Suppressor macrophage treated with lipopolysaccharide for 1 hour (primary cell): ENCODE measurements at places on chromosomes 16 and 17.

- peak; percentile 75 for DNase-seq
These were observed 9.4 kb downstream of the METTL9 start for GRCh38 chr16:21608639-21609328.

DNA sequence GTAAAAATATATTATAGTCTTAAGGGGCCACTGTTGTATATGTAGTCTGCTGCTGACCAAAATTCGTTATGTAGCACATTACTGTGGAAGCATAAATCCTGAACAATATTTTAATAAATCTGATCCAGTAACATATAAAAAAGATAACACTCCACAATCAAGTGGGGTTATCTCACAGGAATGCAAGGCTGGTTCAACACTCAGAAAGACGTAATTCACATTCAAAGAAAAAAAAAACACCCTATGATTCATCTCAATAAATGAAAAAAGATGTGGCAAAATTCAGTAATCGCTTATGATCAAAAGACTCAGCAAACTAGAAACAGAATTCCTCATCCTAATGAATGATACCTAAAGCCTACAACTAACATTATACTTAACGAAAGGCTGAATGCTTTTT lies 47.8 kb downstream of the CREBBP start:
- no peak for DNase-seq

DNA sequence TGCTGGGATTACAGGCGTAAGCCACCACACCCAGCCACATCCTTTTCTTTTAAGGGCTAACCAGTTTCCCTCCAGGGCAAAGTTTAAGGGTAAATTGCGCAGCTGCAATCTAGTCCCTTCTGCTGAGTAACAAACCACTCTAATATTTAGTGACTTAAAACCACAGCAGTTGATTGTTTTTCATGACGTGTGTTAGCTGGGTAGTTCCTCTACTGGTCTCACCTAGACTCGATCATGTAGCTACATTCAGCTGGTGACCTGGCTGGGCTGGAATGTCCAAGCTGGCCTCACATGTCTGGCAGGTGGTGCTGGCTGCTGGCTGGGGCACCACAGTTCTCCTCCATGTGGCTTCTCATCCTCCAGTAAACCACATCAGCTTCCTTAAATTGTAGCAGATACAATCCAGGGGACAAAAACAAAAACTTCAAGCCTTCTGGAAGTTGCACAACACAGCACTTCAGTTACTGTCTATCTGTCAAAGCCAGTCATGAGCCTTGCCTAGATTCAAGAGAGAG lies 75.5 kb downstream of the GPRC5B start:
- DNase-seq: peak; percentile 24

DNA sequence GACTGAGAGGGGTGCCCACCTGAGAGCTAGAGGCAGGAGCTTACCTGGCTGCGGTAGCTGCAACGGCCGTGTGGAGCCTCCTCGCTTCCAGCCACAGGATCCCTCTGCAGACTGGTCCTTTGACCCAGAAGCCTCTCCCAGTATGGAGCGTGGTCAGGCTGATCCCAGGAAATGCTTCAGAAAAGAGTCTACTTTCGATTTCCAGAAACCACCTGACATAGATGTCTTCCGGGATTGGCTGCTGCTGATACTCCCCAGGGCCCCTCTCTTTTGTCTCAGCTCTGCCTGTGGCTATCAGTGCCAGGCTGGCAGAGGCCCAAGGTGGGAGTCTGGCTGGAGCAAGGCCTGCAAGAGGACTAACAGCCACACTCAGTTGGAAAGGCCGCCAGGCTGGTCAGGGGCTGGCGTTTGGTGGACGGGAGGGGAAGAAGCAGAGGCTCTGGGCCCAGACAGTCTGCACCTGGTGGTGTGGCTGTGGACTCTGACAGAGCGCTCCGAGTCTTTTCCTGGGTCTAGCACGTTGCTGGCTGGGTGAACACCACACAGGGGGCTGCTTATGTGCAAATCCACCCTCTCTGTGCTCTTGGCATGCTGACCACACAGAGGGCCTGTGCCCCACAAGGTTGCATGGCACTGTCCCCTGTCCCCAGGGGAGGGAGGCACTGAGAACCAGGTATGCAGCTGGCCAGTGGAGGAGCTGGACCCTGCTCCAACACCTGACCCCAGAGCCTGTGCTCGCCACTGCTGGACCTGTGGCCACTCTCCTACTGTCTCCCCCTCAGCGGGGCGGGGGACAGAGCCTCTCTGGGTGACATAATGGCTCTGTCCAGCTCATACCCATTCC lies at the start of gene LGALS3BP:
LGALS3BP (minus strand) TSS at position 144 of the 844 bp plus-strand sequence. CDS start 2,732 bp downstream, outside the sequence.
- peak; percentile 34 for DNase-seq

DNA sequence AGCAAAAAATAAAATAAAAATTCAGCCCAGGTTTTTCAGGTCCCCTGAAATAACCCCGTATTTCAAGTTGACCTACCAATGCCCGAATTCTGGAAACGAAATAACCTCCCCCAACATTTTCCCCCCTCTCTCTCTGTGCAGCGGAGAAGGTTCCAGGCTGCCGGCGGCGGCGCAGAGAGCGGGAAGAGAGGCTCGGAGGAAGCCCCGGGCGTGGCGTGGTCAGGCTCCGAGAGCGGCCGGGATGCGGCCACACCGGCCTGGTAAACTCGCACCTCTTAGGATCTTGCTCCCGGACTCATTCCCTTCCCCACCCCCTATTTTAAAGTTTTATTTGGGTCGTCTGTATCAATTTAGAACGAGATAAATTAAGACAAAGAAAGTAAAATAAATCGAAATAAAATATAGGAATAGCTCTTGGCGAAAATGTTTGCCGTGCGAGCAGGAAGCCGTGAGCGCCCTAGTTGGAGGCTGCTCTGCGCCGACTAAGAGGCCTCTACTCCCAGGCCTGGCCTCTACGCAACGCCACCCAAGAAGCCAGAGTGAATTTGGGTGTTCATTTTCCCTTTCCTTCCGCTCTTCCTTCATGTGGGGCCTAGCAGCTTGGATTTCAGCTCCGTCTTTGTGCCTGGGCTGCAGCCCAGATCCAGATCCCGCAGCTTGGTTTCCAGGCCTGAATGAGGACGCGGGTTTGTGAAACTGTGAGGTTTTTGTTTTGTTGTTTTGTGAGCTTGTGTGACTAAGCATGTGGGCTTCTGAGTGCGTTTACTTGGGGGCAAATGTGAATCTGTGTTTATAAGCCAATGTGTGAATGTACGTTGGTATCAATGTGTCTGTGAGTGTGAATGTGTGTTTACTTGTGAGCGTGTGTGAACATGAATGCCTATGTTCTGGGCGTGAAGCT lies 1.5 kb upstream of the HOXB6 start:
- DNase-seq: no peak

DNA sequence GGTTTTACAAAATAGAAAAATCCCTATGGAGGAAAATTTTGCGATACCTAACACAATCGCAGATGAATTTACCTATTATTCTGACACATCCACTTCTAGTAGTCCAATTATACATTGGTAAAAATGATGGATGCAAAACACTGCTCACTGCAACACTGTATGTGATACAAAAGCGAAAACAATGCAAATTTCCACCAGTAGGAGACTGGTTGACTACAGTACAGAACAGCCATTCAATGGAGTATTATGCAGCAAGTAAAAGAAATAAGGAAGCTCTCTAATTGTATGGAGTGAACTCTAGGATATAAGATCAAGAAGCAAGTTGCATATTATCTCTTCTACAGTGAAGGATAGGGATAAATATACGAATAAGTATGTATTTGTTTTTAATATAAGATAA lies 48.5 kb downstream of the SETD6 start:
- peak; percentile 10 for DNase-seq

DNA sequence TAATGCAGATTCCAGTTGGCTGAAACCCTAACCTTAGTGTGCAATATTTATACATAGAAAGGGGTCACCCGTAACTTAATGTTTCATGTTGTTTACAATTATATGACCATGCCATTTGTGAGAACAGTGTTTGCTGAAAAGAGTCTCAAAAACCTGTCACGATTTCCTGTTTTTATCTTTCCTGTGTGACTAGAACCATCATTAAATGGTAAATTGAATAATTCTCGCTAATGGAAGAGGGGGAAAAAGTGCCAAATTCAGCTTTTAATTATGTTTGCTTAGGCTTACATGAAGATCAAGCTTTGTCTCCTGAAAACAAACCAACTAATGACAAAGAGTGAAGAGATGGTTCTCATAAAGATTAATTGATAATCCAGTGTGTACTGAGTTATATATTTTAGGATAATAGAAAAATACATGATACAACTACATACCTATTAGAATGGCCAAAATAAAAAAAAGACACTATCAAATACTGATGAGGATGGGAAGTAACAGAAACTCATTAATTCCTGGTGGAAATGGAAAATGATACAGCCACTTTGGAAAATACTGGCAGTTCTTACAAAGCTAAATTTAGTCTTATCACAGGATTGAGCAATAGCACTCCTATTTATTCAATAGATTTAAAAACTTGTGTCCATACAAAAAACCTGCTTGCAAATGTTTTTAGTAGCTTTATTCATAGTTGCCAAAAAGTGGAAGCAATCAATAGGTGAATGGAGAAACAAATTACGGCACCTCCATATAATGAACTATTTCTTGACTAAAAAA lies 141.7 kb downstream of the CDK5R1 start:
- no peak for DNase-seq

DNA sequence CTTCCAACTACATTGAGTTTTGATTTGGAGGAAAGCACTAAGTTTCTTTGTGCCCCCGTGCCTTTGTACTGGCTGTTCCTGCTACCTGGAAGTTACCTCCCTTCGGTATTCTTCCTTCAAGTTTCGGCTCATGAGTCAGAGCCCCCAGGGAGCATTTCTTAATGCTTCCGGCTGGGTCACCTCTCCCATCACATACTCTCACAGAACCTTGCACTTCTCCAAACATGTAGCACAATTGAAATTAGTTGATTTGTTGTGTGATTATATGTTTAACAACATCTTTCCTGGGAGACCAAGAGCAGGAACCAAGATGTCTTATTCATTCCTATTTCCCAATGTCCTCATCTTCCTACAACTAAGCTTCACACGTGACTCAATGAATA lies 158.6 kb upstream of the CDH5 start:
- no peak for DNase-seq

DNA sequence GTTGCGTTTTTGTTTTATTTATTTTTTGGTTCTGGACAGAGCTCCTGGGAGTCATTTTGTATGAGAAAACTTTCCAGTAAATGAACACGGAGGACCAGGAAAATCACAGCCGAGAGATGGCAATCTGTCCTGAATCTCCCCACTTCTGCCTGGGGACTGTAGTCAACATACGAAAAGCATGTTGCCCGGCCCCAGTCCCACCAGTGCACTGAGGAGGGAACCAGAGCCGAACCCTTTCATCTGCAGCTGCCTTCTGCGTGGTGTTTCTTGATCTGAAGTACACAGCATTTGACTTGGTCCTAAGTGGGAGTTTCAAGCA lies 18.9 kb downstream of the SNX11 start:
- DNase-seq: no peak

- DNase-seq: no peak
These were observed 16.7 kb upstream of the PDK2 start for GRCh38 chr17:50078430-50078829.

DNA sequence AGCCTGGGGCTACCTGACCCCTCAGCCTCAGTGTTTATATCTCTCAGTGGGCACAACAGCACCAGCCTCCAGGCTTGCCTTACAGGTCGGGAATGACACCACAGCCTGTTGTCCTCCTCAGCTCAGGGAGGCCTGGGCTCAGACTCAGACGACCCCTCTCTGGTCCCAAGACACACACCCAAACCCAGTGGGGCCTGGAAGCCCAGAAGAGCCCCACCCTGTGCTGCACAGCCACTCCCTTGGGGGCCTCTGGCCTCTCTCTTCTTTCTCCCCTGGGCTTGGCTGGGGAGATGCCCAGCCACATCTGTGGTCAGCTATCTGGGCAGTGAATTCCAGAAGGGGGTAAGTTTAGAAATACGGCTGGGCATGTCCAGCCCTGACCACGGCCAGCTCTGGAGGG lies 2.4 kb downstream of the NATD1 start:
- DNase-seq: no peak

DNA sequence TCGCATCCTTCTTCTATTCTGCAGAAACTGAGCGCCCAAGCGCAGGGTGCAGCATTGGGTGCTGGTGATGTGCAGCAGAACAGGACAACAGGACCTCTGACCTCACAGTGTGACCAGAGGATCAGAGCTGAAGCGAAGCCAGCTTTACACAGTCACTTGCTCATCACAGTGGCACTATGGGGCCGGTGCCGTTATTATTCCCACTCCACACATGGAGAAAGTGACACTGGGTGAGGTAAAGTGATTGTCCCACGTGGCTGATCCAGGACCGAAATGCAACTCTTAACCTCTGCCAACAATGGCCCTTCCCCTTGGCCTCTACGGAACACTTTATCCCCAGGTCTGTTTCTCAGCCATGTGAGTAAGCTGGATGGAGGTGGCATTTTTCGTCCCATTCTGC lies 171.2 kb downstream of the C16orf78 start:
- DNase-seq: no peak

DNA sequence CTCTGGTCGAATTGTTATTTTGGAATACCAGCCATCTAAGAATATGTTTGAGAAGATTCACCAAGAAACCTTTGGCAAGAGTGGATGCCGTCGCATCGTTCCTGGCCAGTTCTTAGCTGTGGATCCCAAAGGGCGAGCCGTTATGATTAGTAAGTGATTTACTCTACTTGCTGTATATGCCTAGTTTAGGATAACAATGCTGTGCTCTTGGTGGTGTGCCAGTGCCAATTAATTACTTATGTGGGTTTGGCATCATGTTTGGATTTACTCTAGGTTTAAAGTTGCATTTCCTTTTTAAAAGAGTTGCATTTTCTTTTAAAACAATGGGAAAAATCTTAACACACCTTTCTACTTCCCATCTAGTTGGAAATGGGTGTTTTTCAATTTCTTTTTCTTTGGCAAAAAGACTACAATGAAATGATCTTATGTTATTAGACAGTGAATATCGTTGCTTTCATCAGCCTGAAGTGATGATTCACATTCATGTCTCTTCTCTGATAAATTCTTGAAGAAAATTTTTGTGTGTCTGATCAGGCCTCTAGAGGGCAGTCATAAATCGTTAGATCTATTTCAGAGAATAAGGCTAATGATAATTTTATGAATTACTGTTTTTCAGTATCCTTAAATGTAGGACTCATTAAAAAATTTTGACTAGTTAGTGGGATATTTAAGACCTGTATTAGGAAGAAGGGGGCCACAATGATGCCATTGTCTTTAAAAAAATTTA lies 5.6 kb downstream of the SF3B3 start:
- peak; percentile 52 for DNase-seq
